ENCODE measurements at places on chromosomes 6 and 20.

GRCh38 chr6:57137350-57137749, 34.8 kb upstream of the BAG2 start:
- no peak for DNase-seq

- DNase-seq: no peak
These were observed 200.1 kb upstream of the BTBD3 start for GRCh38 chr20:11717562-11717961.

DNA sequence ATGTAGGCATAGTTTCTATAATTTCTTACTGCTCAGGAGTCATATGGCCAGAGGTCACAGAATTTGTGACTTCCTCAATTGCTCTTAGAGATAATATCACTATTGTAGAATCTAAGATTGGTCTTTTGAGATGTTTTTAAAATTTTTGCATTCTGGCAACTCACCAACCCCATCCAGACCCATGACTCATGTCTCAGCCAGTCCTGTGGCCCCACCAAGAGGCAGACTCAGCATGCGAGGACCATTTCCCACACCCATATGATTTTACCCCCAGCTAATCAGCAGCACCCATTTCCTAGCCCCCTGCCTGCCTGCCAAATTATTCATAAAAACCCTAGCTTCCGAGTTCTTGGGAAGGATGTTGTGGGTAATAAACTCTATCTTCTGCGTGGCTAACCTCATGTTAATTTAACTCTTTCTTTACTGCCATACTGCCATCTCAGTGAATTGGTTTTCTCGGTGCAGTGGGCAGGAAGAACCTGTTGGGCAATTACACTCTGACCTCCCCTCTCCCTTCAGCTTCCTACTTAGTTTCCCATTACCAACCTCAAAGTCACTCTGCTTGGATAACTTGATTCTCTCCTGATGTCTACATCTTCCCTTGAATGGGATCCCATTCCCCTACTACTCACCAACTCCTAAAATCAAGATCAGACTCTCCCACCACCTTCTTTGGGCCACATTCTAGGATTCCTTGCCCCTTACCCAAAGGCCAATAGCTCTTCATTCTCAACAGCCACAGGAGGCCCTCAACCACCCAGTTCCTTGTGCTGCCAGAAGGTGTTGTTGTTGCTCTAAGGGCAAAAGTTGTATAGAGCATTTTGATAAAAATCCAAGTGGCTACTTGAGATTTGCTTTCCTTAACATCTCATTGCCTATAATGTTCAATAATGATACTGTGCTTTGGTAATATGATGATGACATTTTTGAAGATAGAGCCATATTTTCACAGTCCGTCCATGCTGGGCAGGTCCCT, 16.2 kb upstream of the IYD start:
- no peak for DNase-seq

- no peak for DNase-seq
These were observed 832.6 kb downstream of the QKI start for GRCh38 chr6:164247106-164247505.

- no peak for DNase-seq
These were observed 16.7 kb downstream of the BMP2 start for GRCh38 chr20:6784210-6784631.

DNA sequence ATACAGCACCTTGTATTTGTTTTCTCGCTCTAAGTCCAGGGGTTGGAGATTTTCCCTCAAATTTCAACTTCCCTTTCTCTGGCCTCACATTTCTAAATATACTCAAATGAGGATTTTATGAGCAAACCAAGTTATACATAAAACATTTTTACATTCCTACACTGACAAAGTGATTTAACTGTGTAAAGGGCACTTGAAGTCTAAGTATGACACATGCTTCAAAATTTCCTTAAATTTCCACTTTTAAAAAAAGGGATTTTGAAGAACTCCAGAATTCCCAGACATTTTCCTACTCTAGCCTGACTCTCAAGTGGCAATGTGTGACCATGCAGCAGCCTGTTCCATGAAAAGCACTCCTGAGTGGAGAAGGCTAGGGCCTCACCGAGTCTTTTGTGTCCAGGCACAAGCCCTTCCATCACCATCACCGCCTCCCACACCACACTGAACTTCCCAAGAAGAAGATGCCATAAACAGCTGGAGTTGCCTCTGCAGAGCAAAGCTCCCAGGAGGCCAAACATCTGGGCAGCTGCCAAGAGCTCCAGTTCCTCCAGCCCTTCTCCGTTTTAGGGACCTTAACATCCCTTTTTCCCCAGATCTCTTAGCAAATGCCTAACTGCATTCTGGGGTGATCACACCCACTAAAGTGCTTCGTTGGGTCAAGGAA, 68.9 kb downstream of the NCR2 start:
- no peak for DNase-seq

DNA sequence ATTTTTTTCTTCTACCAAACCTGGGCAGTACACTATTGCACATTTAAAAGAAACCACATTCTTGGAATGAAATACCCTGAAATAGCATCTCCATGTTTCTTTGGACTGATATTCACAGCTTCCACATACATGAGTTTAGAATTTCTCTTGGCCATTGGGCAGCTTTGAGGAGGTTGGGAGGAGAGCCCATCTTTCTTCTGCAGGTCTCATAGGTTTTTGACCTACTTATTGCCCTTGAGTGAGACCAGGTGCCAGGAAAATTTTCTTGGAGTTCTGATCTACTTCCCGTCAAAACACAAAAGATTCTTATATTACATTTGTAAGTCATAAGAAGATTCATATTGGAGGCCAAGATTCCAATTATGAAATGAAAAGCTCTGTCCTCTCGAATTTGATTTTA, 212.0 kb downstream of the IBTK start:
- DNase-seq: no peak

- no peak for DNase-seq
These were observed 17.9 kb upstream of the RUNX2 start for GRCh38 chr6:45310118-45310788.

DNA sequence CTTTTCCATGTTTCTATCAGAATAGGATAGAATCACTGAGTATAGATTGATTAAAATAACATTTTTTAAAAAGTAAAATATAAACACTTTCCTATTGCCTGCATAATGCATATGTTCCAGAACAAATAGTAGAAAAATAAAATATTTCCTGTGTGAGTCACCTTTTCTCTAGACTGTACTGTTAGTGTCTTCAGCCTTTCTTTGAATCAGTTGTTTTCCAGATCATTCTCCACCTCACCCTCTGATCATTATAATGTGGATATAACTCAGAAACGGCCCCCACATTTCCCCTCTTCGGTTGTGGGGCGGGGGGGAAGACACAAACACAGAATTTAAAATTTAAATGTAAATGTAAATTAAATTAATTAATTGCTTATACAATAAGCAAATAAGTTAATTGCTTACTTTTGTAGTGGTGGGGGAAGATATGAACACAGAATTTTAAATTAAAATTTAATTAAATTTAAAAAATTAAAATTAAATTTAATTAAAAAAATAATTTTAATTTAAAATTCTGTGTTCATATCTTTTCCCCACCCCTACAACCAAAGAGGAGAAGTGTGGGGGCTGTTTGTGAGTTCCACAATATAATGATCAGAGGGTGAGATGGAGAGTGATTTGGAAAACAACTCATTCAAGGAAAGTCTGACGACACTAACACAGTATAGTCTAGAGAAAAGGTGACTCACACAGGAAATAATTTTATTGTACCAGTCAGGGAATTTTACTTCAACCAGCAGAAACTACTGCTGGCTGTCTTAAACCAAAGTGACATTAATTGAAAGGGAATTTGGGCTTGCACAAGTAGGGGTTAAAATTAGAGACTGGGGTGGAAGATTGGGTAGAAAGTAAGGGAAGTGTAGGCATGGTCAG, 37.1 kb upstream of the PROKR2 start:
- DNase-seq: no peak

- DNase-seq: no peak
These were observed 203.5 kb upstream of the CITED2 start for GRCh38 chr6:139577763-139578604.

DNA sequence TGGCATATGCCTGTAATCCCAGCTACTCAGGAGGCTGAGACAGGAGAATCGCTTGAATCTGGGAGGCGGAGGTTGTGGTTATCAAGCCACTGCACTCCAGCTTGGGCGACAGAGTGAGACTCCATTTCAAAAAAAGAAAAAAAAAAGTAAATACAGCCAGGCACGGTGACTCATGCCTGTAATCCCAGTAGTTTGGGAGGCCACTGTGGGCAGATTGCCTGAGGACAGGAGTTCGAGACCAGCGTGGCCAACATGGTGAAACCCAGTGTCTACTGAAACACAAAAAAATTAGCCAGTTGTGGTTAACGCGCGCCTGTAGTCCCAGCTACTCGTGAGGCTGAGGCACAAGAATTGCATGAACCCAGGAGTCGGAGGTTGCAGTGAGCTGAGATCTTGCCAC, 1.5 kb upstream of the NINL start:
- DNase-seq: no peak

GRCh38 chr20:2835331-2835796, 5.1 kb downstream of the PCED1A start:
- no peak for DNase-seq

DNA sequence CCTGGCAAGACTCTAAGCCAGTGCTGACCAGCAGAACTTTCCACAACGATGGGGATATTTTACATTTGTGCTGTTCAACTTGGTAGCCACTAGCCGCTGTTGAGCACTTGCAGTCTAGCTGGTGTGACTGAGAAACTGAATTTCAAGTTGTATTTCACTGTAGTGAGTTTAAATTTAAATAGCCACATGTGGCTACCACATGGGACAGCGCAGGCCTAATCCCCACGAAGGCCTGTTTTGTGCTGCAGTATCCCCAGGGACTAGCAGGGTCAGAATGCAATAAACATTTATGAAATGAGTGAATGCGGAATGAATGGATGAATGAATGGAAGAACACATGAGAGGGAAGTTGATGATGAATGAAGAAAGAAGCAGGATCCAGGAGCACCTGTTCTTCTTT, 115.8 kb downstream of the TRERF1 start:
- DNase-seq: no peak

DNA sequence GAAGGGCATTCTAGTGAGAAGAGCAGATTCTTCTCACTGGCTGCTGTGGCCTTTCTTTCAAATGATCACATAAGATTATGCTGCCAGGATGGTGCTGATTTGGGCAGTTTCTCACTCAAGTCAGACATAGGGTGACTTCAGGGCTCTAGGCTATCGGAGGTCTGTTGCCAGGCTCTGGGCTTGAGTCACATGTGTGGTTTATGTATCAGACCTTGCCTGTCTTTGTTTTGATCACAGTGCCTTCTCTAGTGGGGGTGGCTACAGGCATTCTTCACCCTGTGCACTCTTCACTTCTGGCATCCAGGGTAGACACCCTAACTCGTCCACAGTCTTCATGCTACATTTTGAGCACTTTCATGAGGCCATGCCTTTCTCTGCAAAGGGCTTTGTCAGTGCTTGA, 823.7 kb upstream of the MAN1A1 start:
- no peak for DNase-seq

GRCh38 chr6:34114695-34115402, 31.0 kb downstream of the GRM4 start:
- DNase-seq: no peak

GRCh38 chr20:39429726-39430125, 467.6 kb downstream of the DHX35 start:
- no peak for DNase-seq

GRCh38 chr20:32362901-32363364, 4.8 kb downstream of the ASXL1 start:
- DNase-seq: no peak

DNA sequence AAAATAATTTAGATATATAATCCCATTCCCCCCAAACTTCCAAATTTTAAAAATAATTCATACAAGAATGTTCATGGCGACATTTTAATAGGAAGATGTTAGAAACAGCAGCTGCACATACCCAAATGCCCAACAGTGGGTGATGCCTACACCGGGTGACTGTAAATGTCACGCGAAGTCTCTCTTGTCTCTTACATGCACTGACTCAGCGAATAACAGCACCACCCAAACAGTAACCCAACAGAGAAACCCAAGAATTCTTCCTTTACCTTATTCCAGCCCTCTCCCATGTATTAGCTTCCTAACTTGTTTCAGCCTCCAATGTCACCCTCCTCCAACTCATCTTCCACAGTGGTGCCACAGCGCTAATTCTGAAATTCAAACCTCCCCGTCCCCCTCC, 74.5 kb upstream of the E2F3 start:
- no peak for DNase-seq

- DNase-seq: no peak
These were observed 462.5 kb upstream of the AGPAT4 start for GRCh38 chr6:161736326-161736725.

DNA sequence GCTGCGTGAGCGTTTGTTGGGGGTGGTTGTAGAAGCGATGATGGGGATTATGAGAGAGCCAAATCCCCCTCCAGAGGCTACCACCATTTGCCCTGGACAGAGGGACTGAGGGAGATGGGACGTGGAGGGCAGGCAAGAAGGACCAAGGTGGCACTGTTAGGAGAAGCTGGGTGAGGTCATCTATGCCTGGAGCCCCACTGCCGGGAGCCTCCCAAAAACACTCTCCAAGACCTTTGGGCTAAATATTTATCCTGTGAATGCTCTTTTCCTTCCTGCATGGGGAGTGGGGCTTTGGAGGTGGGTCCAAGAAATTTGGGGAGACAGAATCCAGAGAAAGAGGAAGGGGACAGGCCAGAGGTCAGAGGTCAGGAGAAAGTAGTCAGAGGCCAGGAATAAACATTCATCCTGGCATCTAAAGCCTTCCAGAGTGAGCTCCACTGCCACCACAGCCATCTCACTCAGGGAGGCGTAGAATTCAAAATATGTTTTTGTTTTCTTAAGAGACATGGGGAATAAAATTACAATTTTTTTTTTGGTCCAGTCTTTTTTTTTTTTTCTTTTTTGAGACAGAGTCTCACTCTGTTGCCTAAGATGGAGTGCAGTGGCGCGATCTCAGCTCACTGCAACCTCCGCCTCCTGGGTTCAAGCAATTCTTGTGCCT, 17.8 kb upstream of the PTGIS start:
- no peak for DNase-seq

- DNase-seq: no peak
These were observed 801.2 kb upstream of the FLRT3 start for GRCh38 chr20:15138548-15139126.

GRCh38 chr6:7897461-7898192, 13.0 kb downstream of the TXNDC5 start:
- DNase-seq: no peak

- no peak for DNase-seq
These were observed 1.1 kb downstream of the ACTL10 start for GRCh38 chr20:33667676-33668465.

- no peak for DNase-seq
These were observed 35.3 kb downstream of the YTHDF1 start for GRCh38 chr20:63180569-63181185.

DNA sequence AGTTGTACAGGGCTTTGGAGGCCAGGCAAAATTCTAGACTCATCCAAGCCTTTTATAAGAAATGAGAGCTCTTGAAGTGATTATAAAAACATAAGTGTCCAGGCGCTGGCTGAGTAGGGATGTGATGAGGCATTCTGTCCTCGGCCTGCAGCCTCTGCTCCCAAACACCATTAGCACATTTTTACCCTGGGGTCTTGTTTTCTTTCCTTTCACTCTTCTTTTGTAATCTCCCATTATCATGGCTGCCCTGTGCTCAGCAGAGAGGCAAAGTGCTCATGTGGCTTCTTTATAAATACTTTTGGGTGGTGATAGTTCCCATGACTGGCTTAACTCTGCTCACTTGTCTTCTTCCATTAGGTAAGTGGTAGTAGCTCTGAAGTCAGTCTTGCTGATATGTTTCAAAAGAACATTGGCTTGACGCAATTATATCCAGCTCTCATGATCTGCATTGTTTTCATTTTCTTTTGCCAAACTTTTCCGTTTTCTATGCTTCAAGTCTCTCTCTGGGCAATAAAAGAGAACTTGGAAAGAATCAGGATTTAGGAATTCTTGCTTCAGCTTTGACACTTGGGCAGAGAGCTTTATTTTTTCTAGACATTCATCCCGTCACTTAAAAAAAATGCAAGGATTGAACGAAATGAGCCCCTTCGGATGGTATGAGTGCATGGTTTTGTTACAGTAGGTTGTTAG, 61.1 kb downstream of the CAP2 start:
- DNase-seq: no peak
